ENCODE measurements at places on chromosomes 6 and 20.
A peak's percentile ranks its signal among the peaks of the same experiment; 100 is the strongest.

DNA sequence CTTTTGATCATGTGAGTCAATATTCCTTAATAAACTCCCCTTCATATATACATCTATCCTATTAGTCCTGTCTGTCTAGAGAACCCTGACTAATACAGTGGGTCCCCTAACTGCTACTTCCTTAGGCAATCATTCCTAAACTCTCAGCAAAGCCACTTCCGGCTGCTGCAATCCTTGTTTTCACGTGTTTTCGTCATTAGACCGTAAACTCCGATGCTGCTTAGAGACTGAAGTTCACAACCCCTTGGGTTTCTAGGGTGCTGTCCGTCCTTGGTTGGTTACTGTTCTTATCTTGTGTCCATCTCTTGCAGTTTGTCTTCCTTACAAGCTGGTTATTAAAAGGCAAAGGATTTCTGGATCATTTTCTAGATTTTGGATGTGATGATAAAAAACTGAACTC is 106.4 kb downstream of the GMPR start:
- DNase-seq: no peak

GRCh38 chr6:6392214-6393068 is 72.0 kb upstream of the F13A1 start:
- DNase-seq: no peak

DNA sequence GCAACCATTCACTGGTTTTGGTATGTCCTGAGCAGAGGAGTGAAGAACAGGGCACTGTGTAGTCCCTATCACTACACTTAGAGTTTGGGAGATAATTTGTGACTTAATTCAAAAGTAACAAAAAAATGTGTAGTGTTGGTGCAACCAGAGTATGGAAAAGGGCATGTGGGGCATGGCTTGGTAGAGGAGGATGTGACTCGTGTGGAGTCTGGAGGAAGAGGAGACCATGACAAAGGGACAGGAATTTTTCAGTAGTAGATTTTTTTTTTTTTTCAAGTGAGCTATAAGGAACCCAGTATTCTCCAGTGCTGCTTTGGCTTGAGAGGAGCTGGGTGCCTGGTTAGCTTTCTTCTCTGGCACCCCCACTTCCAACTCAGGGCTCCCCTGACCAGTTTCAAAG is 5.1 kb downstream of the MTRES1 start:
- no peak for DNase-seq

GRCh38 chr6:135498185-135498841 is 773 bp upstream of the AHI1 start:
- peak; percentile 33 for DNase-seq

DNA sequence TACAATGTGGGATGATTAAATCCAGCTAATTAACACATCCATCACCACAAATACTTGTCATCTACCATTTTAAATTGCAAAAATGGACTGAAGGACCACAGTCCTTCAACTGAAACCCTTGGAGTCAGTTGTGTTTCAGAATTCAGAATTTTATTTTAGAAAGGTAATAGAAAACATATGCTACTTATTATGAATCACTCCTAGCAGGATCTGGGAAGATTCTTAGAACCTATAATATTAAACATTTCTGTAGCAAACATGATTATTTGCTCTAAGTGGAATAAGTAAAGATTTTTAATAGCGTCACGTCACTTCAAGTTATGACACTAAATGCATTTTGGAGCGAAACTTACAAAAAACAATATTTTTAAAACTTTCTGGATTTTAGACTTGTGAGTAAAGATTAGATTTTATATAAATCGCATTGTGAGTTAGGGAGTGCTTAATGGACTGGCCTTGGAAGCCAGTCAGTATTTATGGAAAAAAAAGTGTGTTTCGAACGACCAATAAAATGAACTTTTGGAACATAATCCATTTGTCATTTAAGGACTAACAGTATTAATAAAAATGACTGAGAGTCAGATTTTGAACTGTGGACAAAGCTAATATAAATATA is 71.8 kb upstream of the PHACTR2 start:
- DNase-seq: no peak

- DNase-seq: no peak
Measured at GRCh38 chr6:148969603-148970061, 222.8 kb downstream of the UST start.

GRCh38 chr20:63738687-63739129 is 868 bp upstream of the SLC2A4RG start:
- peak; percentile 79 for DNase-seq

GRCh38 chr6:21527731-21528130 is 65.8 kb upstream of the SOX4 start:
- no peak for DNase-seq

DNA sequence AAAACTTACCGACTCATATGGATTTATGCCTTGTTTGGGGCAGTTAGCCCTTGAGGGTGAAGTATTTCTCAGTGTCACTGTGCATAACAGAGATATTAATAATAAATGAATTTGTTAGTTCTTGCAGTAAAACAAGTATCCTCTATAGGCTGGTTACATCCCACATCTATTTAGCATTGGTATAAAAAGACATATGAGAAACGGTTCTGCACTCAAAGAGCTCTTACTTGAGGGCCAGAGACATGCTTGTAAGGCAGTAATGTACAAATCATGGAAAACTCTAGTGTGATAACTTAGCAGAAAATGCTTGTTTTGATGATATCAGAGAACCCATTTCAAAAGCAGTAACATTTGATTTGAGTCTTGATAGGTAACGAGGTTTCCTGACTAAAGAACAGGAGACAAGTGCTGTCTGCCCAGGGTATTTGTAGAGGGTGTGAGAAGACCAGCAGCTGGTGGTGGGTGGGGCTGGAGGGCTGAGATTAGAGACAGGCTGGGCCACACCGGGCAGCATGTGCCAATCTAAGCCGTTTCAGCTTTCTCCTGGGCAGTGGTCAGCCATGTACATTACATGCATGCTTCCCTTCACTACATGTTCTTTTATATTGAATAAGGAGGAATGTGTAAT is 46.3 kb downstream of the TULP4 start:
- DNase-seq: no peak
